ENCODE measurements at places on chromosomes 1 and 21.

DNA sequence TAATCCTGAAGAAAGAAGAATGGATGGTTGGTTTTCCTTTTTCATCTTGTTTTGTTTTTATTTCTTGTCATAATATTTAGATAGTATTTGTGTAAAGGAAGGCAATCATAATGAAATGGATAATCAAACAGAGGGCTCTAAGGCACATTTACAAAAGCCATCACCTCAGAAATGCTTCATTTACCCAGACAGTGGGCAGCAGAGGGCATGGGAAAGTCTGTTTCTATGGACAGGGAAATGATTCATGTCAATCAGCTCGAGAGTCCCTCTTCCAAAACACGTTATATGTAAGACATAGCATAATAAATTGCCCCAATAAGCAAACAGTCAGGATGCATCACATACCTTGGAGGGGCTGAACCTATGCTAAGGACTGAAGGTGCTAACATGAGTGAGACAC, 426.1 kb downstream of the PLPP3 start:
- DNase-seq, result no peak

- DNase-seq, result no peak
Measured at GRCh38 chr1:208004851-208005250, 93.9 kb upstream of the CD34 start.

DNA sequence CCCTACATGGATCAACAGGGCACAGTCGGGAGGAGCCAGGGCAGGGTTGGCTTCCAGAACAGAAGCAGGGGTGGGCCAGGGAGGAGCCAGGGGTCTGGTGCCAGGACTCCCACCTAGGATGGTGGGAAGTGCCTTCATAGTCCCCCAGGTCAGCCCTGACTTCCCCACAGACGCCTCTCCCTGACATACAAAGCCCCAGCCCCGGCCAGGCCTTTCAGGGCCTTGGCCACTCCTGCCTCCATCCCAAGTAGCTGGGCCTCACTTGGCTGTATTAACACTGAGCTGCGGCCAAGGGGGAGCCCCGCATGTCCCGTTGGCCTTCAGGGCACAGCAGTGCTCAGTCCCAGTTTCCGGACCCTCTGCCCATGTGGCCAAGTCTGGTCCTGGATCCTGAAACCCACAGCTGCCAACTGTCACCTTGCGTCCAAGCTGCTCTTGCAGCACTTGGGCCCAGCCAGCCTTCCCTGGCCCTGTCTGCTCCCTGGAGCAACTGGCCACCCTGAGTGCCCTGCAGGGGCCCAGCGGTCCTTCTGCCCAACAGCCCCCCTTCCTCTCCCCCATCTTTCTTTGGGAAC, 627.8 kb downstream of the MATN1 start:
- DNase-seq, result no peak

DNA sequence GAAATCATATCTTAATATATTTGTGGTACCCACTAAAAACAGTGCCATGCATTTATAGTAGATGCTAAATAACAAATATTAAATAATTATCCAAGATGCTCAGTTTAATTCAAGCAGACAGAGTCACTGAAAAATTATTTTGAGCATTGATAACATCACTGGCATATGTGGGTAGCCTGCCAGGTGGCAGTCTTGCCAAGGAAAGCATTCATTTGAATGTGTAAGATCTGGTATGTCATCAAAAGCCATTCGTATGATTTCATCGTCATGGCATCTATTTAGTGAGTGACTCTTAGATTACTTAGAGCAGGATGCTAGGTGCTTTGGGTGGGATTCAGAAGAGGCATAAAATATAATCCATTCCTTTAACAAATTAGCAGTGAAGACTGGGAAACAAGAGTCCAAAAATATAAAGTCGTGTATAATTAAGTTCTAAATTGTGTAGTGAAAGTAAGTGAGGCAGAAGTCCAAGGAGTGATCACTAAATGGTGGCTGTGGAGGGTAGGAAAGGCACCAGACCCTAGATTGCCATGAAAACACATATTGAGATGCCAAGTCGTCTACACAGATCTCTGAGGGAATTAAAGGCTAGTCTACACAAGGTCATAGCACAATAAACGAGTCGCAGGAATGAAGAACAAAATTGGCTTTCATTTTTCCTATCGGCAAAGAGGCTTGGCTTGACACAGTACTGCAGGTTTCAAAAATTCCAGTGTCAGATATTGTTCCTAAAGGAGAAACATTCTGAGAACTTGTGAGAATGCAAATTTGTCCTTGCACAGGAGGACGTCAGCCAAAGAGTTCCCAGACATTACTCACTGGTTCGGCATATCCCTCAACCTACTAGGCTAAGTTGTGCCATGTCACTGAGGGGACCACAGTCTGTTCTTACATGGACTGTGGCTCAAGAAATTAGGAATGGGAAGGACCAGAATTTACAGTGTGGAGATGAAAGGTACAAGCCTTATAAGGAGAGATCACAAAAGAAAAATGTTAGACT, 130.8 kb downstream of the LYPLAL1 start:
- peak; percentile 27 for DNase-seq

- no peak for DNase-seq
Measured at GRCh38 chr1:180642781-180643180, 11.0 kb downstream of the XPR1 start.

Measured in right cardiac atrium (tissue), 5 donors.